Stimulated activated CD8-positive, alpha-beta memory T cell treated with anti-CD3 and anti-CD28 coated beads, Interleukin-4, amount 100 ng/mL, for 1 hour (primary cell): ENCODE measurements at places on chromosomes 1 and 21.

DNA sequence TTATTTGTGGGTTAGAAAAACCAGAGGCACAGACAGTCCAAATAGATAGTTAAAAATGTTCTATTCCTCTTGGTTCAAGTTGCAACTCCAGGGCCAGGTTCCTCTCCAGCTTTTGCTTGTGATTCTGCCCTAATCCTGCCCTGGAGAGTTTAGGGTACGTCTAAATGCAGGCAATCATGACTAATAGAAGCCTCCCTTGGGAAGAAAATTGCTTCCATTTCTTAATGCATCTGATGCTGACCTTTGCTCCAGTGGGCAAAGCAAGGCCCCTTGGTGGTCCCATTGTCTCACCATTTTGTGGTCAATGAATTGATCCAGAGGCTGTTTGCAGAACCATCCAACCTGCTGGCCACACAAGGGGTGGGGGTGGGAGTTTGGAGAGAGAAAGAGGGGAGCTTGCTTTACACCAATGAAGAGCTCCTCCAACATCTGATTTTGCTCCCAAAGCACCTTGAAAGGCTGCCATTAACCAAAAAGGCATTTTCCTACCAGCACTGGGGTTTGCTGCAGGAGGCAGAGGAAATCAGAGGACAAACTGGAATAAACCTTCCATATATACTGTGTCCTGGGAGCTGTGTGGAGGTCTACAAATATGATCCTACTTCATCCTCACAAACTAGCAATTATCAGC, 31.3 kb downstream of the C8B start:
- no peak for DNase-seq

DNA sequence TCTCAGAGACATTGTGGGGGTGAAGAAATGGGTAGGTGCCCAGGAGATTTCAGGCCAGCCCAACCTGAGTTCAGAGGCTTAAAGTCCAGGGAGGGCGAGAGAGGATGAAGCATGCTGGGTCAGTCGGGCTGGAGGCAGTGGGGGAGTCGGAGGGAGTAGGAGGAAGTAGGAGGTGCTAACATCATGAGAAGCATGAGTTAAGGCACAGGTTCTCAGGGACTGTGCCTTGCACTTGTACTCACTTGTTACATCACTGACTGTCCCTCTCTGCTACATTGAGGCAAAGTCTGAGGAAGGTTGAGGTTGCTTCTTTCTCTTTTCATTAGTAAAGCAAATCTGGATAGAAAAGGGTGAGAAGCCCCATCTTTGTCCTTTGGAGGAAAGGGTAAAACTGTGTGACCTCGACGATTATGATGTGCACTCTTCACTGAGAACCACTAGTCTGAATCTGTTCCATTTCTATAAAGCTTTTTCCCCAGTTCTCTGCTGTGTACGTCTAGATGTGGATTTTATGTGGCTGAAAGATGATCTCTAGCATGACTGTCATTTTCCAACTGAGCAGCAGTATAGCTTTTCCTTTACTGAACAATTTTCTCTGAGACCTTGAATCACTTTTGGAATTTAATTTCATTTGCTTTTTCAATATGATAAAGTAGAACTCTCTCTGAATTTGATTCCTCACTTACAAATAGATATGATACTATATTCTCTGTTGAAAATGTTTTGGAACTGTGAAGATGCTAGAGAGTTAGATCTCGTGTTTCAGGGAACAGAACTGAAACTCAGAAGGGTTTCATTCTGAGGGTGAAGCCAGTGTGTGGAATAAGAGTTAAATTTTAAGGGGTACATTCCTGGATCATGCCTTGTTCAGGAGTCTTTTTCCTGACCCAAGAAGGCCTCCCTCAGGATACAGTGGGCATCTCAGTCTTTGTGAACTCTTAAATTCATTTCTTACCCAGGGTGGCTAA, 94.6 kb downstream of the FGGY start:
- DNase-seq: no peak

DNA sequence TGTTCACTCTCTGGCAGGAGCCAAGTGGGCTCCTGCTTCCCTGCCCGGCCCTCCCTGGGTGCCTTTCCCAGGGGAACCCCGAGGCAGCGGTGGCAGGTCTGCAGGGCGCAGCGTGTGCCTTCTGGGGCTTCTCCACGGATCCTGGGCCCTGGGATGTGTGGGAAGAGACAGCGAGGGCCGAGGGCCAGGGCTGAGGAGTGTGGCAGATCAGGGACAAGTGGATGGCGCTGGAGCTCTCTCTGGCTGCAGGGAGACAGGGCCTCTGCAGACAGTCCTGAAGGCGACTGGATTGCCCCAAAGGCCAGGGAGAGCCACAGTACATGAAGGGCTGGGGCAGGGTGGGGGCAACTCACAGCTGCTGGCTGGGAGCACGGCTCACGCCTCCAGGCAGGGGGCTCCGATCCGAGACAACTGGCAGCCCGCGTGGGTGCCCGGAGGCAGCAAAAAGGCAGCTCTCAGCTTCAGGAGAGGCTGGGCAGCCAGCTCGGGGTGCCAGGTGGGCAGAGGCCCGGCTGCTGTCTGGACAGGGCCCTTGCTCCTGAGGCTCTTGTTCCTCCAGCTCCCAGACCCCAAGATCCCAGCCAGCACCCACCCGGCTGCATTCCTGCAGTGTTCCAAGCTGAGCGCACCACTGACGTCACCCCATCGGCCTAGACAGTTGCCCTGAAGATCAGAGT, 16.0 kb downstream of the MORN1 start:
- DNase-seq: no peak

DNA sequence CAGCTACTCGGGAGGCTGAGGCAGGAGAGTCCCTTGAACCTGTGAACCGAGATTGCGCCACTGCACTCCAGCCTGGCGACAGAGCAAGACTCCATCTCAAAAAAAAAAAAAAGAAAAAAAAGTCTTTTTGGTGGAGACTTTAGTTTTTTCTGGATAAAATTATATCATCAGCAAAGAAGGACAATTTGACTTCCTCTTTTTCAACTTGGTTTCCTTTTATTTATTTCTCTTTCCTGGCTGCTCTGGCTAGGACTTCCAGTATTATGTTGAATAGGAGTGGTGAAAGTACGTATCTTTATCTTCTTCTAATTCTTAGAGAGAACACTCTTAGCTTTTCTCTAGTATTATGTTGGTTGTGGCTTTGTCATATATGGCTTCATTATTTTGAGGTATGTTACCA, 130.8 kb downstream of the PCBP3 start:
- DNase-seq: no peak

DNA sequence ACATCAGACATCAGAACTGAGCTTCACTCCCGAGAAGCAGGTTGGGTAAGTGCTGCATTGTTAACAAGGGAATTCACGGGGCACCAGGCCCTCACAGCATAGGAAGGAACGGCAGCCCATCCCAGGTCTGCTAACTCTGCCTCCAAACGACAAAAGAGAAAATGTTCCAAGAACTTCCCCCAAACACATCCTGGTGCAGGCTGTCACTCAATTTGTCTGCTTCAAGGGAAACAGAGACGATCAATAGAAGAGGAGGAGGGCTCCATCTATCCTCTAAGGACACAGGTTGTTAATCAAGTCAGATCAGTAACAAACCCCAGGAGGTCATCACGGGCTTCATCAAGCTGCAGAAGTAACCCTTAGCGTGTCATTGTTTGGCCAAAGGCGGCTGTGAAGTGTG, 3.5 kb upstream of the TSPEAR start:
- no peak for DNase-seq

GRCh38 chr1:147580609-147581385, 39.5 kb downstream of the BCL9 start:
- no peak for DNase-seq

GRCh38 chr1:211870156-211870555, 39.6 kb upstream of the LPGAT1 start:
- no peak for DNase-seq

DNA sequence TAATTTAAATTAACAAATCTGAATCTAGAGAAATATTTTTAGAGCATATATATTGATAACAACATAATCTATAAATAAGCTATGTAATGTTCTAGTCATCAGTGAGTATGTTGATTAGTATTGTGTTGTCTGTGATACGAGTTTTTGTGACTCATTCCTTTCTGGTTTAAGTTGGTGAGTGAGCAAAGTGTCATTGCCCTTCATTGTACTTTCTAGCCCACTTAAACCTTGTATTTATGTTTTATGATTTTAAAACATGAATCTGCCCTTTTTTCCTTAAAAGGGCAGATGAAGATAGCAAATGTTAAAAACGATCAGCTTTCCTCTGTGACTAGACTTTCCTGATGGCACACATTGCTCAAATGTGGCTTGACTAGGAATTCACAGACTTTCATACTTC, 38.5 kb downstream of the MACO1 start:
- no peak for DNase-seq

DNA sequence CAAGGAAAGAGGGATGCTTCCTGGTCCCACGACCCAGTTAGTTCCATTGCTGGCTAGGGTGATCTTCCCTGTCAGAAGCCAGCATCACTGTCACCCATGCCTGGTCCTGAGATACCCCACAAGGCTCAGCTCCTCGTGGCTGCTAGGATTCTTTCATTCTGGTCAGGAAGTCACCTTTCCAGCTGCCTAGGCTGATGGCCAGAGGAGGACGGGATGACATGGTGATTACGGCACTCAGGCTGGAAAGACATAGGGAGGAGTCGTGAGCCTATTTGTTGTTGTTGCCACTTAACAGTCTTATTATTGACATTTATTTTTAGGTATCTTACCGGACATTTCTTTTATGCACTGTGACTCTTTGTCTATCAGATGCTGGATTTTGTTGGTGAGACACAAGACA, 20.0 kb upstream of the MAPKAPK2 start:
- no peak for DNase-seq

DNA sequence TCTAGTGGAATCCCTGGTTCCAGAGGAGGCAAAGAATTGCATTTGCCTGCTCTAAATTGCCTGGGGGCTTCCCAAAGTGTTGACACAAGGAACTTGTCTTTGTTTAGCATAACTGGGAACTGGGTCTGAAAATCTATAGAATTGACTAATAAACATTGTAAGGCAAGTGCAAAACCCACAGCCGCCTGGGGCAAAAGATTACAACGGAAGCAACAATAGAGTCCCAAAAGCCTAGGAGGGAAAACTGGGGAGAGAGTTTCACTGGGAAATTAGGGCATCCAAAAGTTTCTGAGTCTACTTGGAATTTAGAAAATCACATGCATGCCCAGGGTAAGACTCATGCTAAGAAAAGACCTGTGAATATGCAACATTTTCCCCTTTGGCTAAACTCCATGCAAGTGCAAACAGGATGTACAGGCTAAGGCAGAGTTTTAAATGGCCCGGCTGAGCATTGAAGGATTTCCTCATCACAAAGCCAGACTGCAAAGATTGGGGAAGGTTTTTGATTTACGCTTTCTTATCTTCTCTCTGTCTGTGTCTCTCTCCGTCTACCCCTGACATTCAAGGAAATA, 725.3 kb upstream of the NCAM2 start:
- no peak for DNase-seq

DNA sequence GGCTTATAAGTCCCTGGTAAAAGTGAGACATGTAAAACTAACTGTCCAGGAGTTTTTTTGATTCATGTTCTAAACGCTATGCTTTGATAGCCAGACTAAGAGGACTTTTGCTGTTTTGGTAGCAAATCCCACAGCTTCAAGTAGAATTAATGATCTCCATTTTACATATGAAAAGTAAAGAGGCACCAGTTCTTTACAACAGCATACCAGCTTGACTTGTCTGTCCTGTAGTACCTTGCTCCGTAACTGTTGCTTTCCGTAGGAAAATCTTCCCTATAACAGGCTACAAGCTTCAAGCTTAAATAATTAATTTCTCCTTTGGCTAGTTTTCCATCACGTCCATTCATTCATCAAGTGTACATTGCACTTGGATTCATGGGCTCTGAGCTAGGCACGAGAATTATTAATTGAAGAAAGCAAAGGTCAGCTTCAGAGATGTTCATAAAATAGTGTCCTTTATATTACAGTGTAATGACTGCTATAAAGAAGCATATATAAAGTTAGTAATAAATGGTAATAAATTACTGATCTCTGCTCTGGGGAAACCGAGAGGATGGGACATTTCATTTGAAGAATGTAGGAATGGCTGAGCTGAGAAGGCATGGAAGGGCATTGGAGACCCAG, 29.2 kb downstream of the B3GALT5 start:
- no peak for DNase-seq

DNA sequence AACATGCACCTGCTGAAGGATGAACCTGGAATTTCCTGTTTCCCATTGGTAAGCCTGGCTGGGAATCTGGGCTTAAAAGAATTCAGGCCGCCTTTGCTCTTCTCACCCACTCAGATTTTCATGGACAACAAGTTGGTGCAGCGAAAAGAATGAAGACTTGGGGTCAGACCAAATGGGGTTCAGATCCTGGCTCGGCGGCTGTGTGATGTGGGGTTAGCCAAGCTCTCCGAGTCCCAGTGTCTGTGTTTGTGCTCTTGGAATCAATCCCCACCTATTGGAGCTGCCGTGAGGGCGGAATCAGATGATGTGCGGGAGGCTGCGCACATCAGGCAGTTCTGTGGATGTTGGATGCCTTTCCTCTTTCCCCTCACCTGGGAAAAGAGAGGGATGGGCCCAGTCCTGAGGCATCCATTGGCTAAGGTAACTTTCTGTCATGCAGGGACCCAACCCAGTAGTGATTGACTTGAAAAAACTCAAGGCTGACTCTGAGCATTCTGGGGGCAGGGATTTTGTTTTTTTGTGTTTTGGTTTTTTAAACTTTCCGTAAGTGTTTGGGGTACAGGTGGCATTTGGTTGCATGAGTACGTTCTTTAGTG, 228.3 kb downstream of the KAZN start:
- DNase-seq: no peak

GRCh38 chr1:83964153-83964552, 34.8 kb downstream of the TTLL7 start:
- no peak for DNase-seq

- no peak for DNase-seq
Measured at GRCh38 chr1:234727018-234727940, 117.3 kb upstream of the IRF2BP2 start.

DNA sequence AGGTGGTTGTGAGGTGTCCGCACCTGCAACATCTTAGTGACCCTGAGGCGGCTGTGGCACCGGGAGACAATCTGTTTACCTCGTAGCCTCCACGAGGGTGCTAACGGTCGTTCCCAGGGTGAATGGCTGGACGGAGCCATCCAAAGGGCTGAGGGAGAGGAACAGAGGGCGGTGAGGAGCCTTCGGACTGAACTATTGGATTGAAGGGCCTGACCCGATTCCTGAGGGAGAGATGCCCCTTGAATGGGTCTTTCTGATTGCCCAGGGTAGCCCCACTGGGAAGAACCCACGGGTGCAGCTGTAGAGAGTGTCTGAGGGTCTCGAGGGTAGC, 2.3 kb downstream of the NR5A2 start:
- no peak for DNase-seq

- DNase-seq: no peak
Measured at GRCh38 chr21:28833182-28833581, 159.5 kb downstream of the LTN1 start.
